Hypothalamus (tissue), 51 donors: ENCODE measurements at places on chromosomes 6 and 20.

- DNase-seq: no peak
These were observed at the start of gene HAO1 for GRCh38 chr20:7940341-7940740. TSS of gene HAO1 (minus strand) at chr20:7940458. CDS start at chr20:7940422, 36 bp downstream.

GRCh38 chr20:44988631-44989171 lies 22.4 kb downstream of the STK4 start:
- no peak for DNase-seq

DNA sequence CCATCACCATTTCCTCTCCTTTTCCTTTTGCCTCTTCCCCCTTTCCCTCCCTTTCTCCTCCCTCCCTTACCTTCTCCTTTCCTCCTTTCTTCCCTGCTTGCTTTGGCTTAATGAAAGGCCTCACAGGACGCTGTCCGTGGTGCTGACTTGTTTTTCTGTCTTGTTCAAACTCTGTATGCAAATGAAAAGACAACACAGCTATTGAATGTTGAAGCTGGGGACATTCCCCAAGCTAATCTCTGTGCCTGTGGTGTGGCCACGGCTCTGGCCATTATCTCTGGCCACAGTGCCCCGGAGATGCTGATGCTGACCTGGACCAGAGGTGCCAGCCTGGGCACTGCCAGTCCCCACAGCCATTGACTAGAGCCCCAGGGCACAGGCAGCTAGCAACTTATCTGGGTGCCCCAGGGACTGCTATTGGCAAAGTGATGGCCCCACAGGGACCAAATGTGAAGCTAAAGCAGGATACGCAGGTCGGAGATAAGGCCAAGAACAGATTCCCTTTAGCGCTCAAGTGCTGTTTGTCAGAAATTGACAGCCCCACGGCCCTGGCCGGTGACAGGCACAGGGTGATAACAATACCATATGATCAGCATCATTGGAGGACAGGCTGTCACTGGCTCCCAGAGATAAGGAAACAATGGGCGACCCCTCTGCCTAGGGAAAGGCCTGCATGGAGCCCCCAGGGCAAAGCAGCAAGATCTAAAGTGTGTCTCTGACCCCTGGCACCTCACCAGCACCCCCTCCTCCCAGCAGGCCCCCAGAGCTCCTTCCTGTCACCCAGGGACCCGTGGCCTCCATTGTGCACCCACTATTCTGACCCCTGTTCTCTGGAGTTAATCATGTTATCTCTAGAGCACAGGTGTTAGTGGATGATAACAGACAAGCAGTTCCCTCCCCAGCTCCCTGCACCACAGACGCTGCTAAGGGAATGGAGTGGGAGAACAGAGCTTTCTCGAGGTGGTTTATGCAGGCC lies 31.6 kb upstream of the SLC32A1 start:
- DNase-seq: no peak

DNA sequence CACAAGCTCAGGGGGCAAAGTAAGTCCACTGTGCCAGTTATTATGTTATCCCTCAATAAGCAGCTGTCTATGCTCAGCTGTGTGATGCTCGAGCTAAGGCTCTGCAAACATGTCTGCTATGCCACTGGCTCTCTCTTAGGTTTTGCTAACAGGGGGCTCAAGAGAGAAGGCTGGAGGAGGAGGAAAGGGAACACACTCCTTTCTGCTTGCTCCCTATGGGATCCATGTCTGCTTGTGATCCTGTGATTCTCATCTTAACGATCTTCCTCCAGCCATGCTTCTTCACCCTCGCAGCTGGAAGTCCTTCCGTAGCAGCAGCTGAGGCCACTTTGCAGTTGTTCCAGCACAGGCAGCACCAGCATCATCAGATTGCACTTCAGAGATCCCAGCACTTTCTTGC lies 37.0 kb upstream of the IGF2R start:
- no peak for DNase-seq

GRCh38 chr6:109686566-109687265 lies 4.3 kb downstream of the AK9 start:
- no peak for DNase-seq

DNA sequence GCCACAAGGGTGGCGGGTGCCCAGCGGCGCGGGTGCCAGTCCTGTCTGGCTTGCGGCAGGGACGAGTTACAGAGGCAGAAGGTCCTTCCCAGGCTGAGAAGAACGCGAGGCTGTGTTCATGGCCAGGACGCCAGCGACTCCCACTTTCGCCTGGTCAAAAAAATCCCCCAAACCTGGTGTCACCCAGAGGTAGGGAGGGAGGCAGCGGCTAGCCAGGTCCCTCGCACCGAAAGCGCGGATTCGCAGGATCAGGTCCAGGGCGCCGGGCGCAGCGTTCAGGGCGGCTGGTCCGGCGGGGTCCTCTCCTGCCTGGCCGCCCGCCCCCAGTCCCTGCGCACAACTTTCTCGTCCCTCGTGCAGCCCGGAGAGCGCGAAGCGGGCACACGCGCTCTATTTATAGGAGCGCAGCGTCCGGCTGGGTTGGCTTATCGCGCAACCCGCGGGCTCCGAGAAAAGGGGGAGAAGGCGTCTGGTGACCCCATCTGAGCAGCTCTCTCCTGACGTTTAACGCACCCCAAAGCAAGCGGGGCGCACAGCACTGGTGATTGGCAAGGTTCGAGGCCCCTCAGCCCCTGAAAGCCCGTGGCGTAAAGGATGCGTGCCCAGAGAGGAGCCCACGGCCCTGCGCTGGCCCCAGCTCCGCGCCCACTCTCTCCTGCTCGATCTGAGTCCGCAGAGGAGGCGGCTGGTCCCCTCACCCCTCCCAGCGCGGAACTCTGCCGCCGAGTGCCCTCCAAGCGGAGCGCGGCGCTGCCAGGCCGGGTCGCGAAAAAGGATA lies 519 bp downstream of the CBLN4 start:
- no peak for DNase-seq

DNA sequence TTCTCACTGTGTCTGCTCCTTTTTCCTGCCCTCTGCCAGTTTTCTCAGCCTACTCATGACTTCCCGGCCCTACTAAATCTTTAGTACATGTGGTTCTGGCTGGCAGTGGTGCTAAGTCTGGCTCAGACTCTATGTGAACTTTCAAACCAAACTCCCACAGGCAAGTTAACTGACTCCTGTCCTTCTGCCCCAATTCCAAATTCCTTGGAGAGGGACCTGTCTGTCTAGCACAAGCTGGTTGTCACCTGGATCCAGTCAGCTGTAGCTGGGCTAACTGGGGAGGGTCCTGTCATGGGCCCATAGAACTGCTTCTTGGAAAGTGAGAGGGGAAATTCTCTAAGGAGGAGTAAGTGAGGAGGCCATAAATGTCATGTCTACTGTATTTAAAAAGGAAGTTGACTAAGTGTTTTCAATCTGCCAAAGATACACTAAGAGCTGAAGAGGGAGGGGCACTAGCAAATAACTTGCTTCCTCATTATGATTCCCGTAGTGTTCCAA lies 240.1 kb downstream of the KCNQ5 start:
- no peak for DNase-seq

- no peak for DNase-seq
These were observed 83.6 kb downstream of the MRPL14 start for GRCh38 chr6:44043479-44044153.

DNA sequence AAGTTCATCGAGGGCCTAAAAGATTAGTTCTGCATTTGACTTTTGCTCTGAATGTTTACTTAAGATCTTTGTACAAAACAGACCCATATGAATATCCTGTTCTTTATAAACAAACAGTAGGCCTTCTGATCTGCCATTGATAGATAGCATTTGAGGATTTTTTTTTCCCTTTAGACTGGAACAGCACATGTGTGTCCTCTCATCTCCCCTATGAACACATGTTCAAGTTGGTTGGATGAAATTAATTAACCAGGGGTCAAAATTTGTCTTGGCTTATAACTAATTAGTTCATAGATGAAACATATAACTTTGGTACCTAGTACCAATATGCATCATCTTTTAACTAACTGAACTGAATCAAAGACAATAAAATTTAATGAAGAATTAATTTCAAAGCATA lies 81.3 kb downstream of the AK9 start:
- no peak for DNase-seq

- DNase-seq: no peak
These were observed 98.8 kb downstream of the CCDC170 start for GRCh38 chr6:151592449-151593159.

GRCh38 chr6:119738425-119738824 lies 388.9 kb upstream of the MAN1A1 start:
- no peak for DNase-seq

GRCh38 chr20:5657190-5657875 lies 92.9 kb upstream of the SHLD1 start:
- no peak for DNase-seq

- DNase-seq: peak; percentile 7
These were observed 36.2 kb upstream of the DSP start for GRCh38 chr6:7505189-7505699.

DNA sequence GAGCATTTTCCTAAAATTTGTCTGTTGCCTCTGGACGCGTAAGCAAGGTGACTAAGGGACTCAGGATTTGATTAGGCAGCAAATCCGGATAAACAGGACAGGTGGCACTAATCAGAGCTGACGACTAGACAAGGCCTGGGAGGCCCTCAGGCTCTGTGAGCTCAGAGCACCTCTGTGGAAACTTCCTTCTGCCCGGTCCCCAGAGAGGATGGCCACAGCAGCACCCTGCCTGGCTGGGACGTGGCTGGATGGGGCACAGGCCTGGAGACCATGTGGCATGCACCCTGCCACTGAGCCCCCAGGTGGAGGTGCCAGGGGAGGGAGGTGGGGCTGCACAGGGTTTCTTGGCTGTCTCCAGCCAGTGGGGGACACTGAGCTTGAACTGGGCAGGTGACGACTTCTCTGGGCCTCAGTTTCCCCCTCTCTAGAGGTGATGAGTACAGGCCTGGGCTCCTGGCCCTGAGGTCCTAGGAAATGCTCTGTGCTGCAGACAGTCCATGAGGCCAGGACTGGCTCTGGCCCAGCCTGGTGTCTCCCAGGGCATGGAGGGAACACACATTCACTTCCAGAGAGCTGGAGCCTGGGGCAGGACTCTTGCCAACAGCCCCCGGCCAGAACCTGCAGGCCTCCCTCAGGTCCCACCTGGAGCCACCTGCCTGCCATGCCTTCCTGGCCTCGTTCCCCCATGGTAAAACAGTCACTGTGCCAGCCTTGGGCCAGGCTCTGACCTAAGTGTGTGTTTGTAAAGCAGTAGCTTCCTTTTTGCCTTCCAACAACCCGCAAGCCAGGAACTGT lies 39.6 kb upstream of the STX16 start:
- no peak for DNase-seq

GRCh38 chr6:33288921-33289783 lies at the start of the genes PFDN6 and WDR46:
TSS of gene PFDN6 (plus strand) at chr6:33289601. CDS start at chr6:33289857, 256 bp downstream.
TSS of gene WDR46 (minus strand) at chr6:33289239. CDS start at chr6:33289170, 69 bp downstream.
- DNase-seq: peak; percentile 63

GRCh38 chr6:160297310-160297709 lies 38.7 kb upstream of the SLC22A2 start:
- DNase-seq: no peak

DNA sequence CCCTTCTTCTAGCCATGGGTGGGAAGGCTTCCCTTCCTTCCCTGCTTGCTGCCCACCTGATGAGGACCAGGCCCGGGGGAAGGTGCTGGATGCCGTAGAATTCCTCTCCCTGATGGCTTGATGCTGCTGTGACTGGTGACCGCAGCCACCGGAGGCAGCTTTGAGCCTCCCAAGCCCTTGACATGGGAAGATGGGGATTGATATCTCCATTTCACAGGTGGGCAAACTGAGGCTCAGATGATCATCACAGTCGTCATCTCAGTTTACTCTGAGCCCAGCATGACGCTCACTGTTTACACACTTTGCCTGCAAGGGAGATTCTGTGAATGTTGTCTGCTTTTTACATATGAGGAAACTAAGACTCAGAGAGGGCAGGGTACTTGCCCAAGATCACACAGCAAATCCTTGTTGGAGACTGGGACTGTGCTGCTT lies 43.9 kb downstream of the SRC start:
- no peak for DNase-seq

DNA sequence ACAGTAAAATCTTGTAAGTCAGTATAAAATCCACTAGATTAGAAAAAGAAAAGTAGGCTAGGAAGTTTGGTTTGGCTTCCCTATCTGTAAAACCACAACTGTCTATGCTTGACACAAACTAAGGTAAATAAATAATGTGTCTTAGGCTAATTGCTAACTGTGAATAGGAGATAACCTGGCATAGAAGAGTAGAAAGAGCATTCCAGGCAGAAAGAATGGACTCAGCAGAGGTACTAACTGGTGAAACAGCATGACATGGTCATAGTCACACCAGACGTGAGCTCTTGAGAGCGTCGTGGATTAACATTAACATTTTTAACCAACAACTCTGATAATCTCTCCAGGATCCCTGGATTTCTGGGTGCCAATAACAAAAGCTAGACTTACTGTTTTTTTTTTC lies 8.7 kb upstream of the WTAP start:
- no peak for DNase-seq

GRCh38 chr6:45478240-45478639 lies 100.5 kb upstream of the SUPT3H start:
- DNase-seq: no peak

GRCh38 chr20:40815156-40816038 lies 126.4 kb upstream of the MAFB start:
- DNase-seq: no peak

DNA sequence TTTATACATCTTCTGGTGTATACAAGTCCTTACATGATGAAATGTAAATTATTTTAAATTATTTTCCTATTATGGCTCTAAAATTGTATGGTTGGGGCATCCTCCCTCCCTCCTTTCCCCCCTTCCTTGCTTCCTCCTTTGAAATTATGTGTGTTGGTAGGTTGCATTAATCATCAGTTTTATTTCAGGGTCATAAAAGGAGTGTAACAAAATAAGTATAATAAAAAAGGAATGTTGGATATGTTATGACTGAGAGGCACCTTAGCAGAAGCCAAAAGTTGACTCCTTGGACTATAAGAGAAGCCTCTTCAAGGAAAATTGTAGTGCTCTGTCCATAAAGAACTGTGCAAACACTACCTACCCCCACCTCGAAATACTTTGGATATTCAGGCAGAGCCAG lies 46.6 kb upstream of the PTPRK start:
- no peak for DNase-seq

- DNase-seq: no peak
These were observed 56.6 kb downstream of the ARID1B start for GRCh38 chr6:156833755-156834154.

GRCh38 chr20:54668271-54669039 lies 193.1 kb downstream of the DOK5 start:
- DNase-seq: no peak

DNA sequence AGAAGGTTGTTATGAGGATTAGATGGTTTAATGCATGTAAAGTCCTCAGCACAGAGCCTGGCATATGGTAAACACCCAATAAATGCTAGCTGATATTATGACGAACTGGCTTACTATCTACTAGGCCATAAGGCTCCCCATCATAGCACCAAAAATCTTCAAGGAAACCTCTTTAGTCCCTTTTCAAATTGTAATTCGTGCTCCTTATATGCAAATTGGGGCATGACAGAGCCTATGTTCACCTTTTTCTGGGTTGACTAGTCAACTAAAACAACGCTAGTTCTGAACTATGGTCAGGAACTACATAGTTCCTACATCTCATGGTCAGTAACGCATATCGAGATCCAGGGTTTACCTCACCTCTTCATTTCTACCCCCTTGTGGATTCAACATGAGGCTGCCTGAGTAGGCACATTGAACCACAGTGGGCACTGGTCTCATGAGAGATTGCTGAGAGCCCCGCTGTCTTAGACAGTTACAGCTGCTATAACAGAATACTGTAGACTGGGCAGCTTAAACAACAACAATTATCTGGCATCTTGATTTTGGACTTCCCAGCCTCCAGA lies 97.2 kb upstream of the TNFAIP3 start:
- DNase-seq: no peak

GRCh38 chr6:4074478-4075235 lies 4.3 kb downstream of the FAM217A start:
- no peak for DNase-seq

GRCh38 chr20:43686820-43687219 lies 19.9 kb downstream of the MYBL2 start:
- no peak for DNase-seq

- DNase-seq: no peak
These were observed 103.4 kb upstream of the NEDD9 start for GRCh38 chr6:11335826-11336225.
